ENCODE measurements at places on chromosomes 11 and 22.

DNA sequence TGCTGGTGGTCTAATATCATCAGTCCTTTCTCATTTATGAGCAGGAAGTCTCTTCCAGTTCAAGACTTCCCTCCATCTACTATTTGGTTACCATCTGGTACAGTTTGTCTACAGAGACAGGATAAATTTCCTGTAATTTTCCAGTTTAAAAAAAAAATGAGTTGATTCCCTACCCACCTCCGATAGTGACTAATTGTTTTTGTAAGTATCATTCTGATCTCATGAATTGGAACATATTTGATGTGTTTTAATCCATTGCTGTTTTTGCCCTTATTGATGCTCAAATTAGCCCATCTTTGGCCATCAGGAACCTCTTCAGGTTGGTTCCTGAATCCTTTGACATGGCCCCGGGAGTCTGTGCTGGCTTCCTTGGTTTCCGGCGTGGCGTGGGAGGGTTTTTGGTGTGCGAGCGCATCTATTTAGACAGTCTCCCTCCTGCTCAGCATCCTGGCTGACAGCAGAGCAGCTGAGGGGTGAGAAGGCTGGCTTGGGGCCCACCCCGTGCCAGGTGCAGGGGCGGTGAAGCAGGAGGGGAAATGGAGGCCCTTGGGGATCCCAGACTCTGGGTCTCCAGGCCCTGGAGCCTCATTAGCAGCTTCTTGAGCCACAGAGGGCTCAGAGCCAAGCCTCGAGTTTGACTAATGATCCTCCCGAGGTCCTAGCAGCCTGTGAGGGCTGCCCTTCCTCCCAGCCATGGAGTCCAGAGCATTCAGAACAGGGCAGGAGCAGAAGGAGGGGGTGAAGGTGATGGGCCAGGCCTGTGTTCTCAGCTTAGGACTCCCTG is 6.8 kb downstream of the OMP start:
- DNase-seq: no peak

- DNase-seq: no peak
Measured at GRCh38 chr11:120819003-120819402, 204.9 kb upstream of the TBCEL start.

DNA sequence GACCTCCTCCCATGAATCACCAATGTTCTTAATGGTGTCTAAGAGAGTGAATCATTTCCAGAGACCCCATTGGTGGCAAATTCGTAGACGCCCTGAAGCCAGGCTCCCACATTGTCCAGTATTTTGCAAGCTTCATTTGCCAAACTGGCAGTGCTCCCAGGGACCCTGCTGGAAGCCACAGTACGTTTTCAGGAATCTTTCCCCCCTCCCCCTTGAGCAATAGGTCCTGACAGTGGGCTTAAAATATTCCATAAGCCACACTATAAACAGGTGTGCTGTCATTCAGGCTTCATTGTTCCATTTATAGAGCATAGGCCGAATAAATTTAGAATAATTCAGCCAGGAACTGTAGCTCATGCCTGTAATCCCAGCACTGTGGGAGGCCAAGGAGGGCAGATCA is 125.3 kb downstream of the MORC2 start:
- no peak for DNase-seq

GRCh38 chr11:57203359-57203758 is 21.6 kb downstream of the LRRC55 start:
- DNase-seq: no peak

DNA sequence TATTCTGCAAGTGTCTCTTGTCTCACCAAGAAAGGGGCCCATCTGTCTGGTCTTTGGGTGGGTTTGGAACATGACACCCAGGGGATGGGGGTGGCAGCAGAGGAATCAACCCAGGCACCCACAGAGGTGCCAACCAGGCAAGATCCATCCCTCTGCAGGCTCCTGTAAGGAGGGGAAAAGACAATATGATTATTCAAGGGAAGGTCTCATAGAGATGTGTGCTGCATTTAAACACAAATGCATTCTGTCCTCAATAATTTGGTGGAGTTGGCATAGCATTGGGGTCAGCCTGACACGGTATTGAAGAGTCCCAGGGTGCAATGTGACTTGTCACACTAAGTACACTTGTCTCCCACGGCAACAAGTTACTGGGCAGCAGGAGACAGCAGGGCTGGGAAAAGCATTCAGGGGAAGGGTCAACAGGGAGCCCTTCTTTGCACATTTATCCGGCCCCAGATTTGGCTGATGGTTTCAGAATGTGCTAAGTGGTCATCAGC is 33.1 kb upstream of the SPON1 start:
- no peak for DNase-seq

DNA sequence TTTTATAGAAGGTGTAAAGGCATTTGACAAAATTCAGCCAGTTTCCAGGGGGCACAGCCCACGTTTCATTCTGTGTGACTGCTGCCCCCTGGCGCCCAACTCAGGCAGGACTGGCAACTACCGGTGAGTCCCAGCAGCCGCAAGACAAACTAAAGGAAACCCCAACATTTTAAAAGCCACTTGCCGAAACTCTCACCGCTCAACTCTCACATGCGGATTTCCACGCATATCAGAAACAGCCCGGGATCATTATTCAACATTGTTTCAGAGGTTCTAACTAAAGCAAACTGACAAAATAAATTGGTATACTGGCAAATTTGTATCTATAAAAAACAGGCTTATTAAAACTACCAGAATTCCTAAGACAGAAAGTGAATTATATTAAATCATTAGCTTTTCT is 48.2 kb downstream of the MORC2 start:
- peak; percentile 43 for DNase-seq

DNA sequence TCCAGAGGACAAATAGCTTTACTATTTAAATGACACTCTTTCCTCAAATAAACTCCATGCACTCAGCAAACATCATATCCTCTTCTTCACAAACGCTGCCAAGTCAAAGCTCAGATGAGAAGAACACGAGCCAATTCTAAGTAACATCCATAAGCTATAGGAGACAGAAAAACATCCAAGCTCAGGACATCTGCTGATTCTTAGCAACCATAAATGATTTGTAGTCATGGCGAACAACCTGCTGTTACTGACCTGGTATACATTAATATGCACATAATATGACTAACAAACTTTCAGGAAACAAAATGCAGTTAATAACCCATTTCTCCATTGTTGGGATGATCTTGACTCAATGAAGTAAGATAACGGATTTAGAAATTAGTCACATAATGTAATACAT is 6.7 kb downstream of the GALNT18 start:
- DNase-seq: no peak

GRCh38 chr11:197741-198235 is 4.9 kb downstream of the SCGB1C1 start:
- no peak for DNase-seq

DNA sequence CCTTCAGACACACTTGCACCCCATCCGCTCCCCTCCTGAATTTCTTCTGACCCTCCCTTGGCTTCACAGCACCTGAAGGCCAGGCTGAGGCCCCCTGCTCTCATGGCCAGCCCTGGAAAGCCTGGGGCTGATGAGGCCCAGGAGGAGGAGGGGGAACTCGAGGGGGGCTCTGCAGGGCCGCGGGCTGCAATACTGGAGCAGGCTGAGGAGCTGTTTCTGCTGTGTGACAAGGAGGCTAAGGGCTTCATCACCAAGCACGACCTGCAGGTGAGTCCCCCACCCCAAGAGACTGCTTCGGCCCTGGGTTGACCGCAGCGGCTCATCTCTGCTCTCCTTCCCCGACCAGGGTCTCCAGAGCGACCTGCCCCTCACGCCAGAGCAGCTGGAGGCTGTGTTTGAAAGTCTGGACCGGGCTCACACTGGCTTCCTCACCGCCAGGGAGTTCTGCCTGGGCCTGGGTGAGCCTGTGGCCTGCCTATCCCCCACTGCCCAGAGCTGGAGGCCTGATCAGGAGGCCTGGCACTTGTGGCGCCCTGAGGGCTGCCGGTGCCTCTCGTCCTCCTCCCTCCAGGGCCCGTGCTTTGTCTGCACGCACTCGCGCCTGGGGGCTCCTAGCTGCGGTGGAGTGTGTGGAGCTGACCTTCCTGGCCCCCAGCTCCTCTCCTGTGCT is 922 bp downstream of the CRACR2B start:
- no peak for DNase-seq

DNA sequence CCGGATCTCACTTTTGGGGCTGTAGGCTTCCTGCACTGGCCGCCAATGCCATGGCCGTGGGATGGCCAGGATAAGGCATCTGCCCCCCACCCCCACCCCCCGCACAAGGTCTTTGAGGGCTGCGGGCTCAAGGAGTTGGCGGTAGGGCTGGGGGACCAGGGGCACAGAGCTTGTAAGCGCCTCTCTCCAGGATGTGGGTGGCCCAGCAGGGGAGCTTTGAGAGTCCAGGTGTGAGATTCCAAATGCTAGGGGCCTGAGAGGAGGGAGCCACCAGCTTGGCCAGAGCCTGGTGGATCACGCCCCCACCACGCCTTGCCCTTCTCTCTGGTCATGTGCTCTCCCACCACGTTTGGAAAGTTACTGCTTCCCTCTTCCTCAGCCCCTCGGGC is 5.0 kb downstream of the CD81 start:
- no peak for DNase-seq

DNA sequence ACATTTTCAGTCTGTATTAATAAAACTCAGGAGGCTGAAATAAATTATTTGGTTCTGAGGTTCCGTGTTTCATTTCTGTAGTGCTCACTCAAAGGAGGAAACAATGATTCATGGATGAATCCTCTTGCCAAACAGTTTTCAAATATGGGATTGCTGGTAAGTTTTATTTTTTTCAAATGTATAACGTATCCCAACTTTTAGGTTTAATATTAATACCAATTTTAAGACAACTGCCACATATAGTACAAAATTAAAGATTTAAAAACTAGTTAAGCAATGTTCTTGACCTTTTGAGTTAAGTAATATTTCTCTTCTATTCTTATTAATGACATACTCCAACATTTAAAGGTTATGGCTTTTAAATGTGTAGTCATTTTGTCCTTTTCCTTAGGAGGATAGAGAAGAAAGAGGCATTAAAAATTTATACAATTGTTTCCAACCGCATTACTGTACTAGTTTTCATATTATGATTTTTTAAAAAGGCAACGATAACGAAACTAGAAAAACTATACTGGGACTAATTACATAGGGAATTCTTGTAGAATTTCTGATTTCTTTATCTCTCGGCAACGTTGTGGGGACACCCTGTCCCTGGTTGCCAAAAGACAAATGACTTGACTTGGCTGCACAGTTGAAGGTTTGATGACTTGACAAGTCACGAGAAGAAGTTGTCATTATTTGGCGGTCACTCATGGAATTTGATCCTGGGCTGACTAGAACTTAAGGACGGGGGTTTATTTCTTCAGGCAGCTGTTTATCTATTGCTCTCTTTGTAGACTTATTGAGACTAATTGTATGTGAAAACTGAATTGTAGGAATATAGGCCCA is 69.1 kb upstream of the ADSL start:
- DNase-seq: no peak

DNA sequence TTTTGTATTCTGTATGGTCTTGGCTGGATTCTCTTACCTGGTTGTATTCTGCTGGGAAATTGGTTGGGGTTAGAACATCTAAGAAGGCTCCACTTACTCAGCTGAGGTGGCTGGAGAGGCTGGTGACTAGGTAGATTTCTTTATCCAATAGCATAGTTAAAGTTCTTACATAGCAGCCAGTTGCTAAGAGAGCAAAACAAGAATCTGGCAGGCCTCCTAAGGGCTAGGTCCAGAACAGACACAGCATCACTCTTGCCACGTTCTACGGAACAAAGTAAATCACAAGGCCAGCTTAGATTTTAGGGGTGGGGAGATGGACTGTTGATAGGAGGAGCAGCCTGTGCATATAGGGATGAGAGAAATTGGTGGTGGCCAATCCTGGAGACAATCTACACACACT is 141.3 kb upstream of the CCDC90B start:
- no peak for DNase-seq
